Stimulated activated CD8-positive, alpha-beta memory T cell treated with anti-CD3 and anti-CD28 coated beads, Interleukin-15, amount 100 ng/mL, for 48 hours (primary cell): ENCODE measurements at places on chromosomes 7 and 10.

DNA sequence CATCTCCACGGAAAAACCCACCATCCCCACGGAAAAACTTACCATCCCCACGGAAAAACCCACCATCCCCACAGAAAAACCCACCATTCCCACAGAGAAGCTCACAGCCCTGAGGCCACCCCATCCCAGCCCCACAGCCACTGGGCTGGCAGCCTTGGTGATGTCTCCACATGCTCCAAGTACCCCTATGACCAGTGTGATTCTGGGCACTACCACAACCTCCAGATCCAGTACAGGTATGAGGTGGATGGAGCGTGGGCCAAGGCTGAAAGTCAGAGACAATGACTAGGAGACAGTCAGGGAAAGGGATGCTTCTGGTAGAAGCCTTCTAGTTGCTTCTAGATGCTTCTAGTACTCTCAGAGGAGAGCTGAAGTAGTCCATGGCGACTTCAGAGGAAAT, 19.6 kb downstream of the ZAN start:
- no peak for DNase-seq

DNA sequence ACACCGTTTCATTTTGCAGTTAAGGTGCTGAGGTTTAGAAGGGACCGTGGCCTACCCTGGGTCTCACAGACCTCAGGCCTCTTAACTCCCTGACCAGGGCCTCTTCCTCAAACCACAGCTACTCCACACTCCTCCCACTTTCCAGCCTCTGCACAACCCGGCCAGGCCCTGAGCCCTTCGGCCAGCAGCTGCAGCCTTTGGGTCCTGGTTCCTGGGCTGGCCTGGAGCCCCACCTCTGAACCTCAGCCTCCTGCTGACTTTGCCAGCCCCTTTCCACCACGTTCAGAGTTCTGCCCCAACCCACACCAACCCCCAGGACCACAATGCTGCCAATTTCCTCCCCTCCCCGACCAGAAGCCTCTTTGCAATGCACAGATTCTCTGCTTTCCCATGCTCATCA, 84.1 kb downstream of the VOPP1 start:
- DNase-seq, result no peak

DNA sequence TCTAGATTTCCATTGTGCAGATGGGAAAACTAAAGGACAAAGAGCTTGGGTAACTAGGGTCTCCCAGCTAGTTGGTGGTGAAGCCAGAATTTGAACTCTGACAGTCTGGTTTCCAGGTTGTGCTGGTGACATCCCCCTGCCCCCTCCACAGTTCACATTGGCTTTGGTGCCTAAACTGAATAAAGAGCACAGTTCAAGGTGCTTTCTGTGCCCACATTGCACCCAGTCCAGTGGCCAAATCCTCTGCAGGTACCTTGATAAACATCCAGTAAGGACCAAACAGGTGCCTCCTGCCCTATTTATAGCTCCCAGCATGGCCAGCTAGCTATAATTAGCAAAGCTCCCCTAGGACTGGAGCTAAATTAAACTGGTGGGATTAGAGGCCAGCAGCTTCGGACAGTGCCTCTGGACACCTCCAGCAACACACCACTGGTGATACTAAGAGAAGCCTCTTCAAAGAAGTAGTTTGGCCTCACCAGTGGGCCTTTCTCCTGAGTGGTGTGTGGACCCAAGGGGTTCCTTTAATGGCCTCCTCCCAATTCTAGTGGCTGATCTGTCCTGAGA, 59.9 kb downstream of the KCNMA1 start:
- DNase-seq, result no peak

GRCh38 chr7:135728136-135728669, at the start of gene SLC13A4:
SLC13A4 (minus strand) TSS chr7:135728186; CDS start chr7:135727496, 690 bp downstream.
- no peak for DNase-seq

DNA sequence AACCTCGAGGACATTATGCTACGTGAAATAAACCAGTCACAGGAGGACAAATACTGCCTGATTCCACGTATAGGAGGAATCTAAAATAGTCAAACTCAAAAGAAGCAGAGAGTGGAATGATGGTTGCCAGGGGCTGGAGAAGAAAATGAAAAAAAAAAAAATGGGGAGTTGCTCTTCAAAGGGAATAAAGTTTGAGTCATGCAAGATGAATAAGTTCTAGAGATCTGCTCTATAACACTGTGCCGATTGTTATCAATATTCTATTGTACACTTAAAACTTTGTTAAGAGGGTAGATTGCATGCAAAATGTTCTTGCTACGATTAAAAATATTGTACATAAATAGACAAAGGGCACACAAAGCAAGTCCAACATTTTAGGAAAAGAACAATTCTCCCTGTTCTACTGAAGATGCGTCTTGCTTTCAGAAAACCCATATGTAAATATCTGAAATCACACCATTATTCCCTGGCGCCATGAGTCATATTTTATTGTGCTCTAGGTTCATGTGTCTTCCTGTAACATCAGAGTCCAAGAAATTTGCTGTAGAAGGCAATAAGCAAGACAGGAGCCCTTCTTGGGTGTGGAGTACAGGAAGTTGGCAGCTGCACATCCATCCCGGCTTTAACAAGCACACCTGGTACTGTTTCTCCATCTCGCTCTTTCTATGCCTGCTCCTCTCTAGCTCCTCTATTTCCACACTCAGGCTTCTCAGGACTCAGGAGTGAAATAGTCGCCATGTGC, 145.9 kb downstream of the GFRA1 start:
- no peak for DNase-seq

- DNase-seq, result no peak
These were observed 44.3 kb downstream of the SCRN1 start for GRCh38 chr7:29945259-29945809.

GRCh38 chr10:78755063-78755701, 313.6 kb upstream of the ZMIZ1 start:
- no peak for DNase-seq

GRCh38 chr10:44927352-44927751, 16.2 kb downstream of the TMEM72 start:
- DNase-seq, result no peak

DNA sequence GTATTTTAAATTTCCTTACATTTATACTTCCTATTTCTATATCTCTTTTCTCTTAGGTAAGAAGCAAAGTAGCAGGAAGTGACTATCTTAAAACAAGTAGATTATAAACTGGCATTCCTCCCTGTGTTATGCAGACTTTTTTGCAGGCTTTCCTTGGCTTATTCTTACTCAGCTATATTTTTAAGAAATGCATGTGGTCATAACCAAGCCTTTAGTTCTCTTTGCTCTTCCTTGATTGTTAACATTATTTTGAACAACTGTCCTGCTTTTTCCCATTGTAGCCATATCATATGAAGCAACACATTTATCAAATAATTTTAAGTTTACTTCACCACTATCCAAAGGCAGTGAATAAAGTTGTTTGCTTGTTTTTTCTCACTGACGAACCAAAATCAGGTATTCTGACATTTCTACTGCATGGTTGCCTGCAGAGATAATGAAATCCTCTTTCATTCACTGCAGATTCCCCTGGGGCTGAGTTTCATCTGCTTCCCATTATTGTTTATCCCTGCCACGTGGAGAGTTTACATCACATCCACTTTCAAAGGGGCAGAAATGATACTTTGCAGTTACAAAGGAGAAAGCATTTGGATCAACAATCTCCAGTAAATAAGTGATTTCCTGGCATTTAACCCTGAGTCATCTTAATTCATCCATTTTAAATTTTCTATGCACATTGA, 389.9 kb upstream of the SEMA3C start:
- no peak for DNase-seq

GRCh38 chr7:75921479-75921878, 6.5 kb downstream of the POR start:
- no peak for DNase-seq

- no peak for DNase-seq
These were observed 15.3 kb upstream of the PDGFA start for GRCh38 chr7:534959-535358.

GRCh38 chr7:141511676-141512396, 39.4 kb upstream of the AGK start:
- no peak for DNase-seq

- no peak for DNase-seq
These were observed 29.0 kb upstream of the MPP7 start for GRCh38 chr10:28331841-28332240.

DNA sequence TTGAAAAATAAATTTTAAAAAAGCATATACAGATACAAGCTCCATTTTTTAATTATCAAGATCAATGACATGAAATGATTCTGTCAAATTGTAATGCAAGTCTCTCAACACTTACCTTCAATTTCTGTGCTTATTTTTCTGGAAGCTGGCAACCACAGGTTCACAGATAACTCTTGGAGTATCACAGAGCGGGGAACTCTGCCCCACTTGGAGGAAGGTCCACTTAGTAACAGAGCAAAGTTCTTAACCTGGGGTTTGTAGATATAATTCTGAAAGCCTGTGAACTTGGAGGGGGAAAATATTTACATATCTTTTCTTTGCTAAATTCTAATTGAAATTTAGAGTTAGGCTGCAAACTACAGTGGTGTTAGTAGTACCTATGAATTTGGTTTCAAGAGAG, 2.3 kb upstream of the MGAM start:
- no peak for DNase-seq
